Suppressor macrophage treated with lipopolysaccharide for 1 hour (primary cell): ENCODE measurements at places on chromosomes 5 and 9.
A peak's percentile ranks its signal among the peaks of the same experiment; 100 is the strongest.

GRCh38 chr5:10729320-10730042 lies 31.6 kb downstream of the DAP start:
- no peak for DNase-seq

DNA sequence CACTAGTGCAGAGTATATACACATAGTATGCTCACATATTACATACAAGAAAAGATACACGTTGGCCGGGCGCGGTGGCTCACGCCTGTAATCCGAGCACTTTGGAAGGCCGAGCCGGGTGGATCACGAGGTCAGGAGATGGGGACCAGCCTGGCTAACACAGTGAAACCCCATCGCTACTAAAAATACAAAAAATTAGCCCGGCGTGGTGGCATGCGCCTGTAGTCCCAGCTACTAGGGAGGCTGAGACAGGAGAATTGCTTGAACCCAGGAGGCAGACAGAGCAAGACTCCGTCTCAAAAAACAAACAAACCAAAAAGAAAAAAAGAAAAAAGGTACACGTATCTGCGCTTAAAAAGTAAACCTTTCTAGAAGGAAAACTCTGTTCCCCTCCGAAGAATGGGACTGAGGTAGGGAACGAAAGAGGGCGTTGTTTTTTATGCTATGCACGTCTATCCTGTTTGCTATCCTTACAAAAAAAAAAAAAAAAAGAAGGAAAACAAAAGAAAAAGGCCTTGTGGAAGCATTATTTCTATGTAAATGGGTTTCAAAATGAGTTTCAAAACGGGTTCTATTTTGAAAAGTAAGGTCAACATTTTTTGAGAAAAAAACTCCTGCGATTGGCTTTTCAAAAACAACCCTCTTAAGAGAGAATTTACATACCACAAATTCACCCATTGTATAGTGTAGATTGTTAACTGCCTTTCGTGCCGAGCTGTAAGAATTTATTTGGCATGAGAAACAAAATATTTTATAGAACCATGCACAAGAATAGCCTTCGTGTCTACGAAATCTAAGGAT lies 1.2 kb downstream of the AK3 start:
- no peak for DNase-seq

DNA sequence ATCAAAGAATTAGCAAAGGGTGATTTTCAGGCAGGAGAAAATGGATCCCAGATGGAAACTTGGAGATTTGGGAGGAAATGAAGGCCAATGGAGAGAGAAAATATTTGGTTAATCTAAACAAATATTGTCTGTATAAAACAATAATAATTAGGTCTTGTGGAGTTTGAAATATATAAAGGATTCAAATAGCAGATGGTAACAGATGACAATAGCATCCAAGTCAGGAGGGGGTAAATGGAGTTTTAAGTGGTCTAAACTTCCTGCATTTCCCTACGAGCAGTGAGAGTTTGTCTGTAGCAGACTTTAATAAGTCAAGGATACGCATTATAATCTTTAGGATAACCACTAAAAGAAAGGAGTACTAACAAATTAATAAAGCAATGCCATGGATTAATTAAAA lies 49.0 kb upstream of the GGTA1 start:
- DNase-seq, result no peak

GRCh38 chr9:85155352-85155751 lies 485.8 kb downstream of the NTRK2 start:
- no peak for DNase-seq

GRCh38 chr5:75510417-75510835 lies 1.0 kb downstream of the CERT1 start:
- DNase-seq, result peak; percentile 32

GRCh38 chr9:87880683-87881082 lies 2.0 kb upstream of the SPATA31E1 start:
- no peak for DNase-seq

DNA sequence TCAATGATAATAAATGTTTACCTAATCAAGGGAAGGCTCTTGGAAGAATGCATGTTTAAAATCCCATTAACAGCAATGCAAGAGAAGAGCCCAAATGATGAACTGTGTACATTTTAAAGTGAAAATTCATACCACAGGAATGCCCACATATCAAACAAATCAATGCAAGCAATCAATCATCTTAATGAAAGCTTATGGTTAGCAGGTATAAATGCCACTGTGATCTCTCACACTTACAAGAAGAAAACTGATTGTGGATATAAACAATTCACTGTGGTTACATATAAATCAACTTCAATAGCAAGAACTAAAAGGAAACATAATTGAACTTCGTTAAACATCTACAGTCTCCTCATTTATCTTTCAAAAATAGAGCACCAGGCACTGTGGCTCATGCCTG lies 161.0 kb upstream of the RORB start:
- DNase-seq, result no peak

DNA sequence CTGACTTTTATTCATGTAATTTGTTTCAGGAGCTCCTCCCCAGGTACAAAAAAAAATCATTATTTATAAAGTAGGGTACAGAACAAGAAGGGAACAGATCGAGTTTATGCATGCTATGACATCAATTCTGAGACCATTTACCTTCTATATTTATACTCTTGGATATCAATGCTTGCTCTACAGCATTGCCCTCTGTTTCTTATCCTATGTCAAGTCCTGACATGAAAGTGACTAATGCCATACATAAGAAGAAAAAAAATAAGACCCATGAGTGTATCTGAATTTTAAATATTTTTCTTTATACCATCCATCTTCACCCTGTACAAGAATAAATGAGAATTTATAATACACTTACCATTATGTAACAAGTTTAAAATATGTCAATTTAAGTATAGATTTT lies 2016.3 kb upstream of the CDH9 start:
- DNase-seq, result no peak

DNA sequence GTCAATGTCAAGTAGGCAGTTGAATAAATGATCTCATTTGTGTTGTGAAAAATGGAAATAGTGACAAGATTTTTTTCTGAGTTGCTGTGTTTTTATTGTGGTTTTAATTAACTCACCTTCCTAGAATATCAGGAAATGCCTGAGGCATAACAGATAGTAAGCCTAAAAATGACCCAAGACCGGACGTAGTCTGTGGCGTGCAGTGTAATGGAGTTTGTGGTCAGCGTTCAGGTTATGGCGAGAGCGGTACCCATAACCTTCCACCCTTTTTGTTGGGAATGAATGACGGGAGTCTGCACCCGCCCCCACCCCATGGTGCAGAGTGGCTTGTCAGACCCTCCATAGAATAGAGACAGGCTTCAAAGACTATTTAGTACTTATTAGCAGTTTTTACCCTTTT lies 119.3 kb downstream of the GALNT10 start:
- no peak for DNase-seq

DNA sequence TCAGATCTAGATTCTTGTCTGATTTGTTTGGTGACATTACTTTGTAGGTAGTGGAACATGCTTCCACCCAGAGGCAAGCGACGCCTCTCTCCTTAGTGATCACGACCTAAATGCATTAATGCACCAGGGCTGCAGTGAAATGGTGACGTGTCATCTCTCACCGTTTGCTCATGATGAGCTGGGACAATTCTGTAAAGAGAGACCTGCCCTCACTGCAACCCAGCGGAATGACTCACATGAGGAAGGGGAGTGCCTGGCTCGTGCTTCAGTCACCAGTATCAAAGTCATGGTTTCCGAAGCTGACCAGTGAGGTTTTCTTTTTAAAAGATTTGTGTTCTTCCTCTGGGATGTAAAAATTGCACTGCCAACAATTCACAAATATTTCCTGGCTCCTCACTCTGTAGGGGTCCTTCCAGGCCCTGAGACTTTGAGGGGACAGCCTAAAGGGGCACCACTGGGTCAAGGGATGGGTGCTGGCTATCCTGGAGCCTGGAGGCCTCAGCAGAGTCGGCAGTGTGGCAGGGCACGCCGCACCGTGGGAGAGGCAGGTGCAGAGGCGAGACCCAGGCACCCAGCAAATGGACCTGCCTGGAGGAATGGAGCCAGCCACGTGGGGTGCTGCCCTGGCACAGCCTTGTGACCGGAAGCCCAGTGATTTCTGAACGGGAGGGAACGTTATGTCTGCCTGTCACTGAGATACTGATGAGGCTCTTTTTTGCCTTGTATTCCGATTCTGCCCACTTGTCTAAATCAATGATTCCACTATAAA lies 17.3 kb downstream of the QSOX2 start:
- DNase-seq, result peak; percentile 59

DNA sequence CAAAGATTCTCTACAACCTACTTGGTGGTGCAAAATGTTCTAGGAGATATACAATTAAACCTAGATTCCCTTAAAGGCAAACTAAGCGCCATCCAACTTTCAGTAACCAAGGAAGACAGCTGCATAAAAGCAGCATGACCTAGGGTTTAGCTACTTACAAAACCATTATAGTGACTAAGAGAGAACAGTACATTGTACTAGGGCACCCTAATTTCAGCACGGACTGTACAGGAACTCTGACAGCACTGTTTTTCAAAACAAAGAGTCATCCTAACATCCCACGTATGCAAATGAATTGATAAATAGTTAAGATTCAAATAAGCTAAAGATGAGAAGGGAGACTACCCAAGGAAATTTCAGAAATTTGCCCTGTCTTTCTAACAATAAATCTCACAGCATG lies 30.0 kb downstream of the STRBP start:
- peak; percentile 59 for DNase-seq

GRCh38 chr9:131801810-131802209 lies 61.9 kb upstream of the RAPGEF1 start:
- DNase-seq, result no peak

GRCh38 chr9:72462340-72462739 lies 59.1 kb upstream of the TMC1 start:
- DNase-seq, result no peak

- DNase-seq, result no peak
Measured at GRCh38 chr9:132249123-132249522, 87.3 kb downstream of the NTNG2 start.
